ENCODE measurements at places on chromosomes 11 and 22.

DNA sequence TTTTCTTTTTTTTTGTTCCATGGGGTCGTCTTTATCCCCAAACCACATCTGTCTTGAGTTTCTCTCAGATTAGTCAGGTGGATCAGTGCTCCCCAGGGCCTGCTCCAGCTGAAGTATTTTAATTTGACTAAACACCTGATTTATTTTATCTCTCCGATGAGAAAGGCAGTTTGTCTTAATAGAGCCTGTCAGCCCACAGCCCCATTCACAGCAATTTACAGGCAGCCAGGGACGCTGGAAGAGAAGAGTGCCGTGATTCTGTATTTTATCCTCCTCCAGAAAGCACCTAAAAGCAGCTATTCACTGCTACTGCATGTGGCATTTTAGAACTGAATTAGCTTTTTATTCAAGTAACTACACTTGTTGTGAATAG is 164.5 kb downstream of the SOX6 start:
- no peak for DNase-seq

DNA sequence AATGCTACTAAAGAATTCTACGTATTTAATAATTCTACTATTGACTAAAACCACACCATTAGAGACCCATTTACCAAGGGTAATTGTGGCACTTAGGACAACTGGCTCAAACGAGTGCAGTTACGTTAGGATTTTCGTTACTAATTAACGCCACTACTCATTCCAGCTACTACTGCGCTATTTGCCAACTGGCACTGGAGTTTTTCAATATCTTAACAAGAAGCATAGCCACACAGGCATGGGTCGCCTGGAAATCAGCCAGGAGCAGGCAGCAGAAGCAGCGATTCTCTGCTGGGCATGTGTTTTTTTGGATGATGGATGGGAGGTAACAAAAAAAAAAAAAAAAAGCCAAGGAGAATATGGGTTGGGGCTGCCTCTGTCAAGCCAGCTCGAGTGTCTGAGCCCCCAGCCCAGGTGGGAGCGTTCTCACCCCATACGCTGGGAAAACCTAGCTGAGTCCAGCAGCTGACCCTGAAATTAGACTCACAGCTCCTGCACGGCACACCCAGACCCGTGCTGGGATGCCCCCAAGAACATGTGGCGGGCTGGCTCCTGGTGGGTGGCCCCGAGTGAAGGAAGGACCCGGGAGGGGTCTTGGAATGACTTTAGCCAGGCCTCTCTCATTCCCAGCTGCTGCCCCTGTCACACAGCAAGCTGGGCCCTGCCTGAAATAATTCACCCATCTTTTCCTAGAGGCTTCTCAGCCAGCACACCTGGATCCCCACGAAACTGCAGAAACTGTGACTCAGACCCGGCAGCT is 214.0 kb downstream of the BRD1 start:
- no peak for DNase-seq

GRCh38 chr11:65553301-65554001 is 4.7 kb downstream of the LTBP3 start:
- DNase-seq = no peak

DNA sequence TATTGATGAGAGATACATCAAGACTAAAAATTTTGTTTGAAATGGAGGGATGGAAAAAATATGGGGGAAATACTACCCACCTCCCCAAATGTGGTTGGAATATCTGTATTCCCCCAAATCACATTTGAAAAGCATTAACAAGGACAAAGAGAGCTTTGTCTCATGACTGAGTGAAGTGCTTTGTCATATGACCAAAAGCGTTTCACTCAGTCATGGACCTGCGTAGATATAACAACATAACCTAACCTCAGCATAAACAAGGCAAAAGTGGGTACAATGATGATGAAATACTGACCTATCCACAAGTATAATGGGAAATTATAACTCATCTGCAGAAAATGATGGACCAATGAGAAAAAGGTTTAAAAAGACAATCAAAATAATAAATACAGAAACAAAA is 418.3 kb downstream of the TBC1D22A start:
- DNase-seq = no peak

GRCh38 chr22:48931452-48931851 is 896.2 kb downstream of the BRD1 start:
- no peak for DNase-seq

DNA sequence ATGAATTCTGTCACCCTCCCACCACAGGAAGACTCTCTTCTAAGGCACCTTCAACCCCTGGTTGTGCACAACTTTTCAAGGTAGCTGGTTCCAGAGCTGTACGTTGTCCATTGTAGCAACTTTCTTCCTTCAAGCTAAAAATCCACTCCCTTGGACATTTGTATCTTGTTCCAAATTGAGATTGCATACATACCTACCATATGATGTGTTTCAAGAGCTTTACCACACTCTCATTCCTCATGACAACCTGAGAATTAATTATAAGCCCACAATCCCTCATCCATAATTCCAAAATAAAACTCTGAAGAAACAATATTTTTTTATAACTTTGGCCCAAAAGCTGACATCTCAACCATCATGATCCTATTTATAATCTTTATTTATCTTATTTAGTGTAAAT is 3.0 kb downstream of the OR52W1 start:
- no peak for DNase-seq
